ENCODE measurements at places on chromosomes 16 and 17.

DNA sequence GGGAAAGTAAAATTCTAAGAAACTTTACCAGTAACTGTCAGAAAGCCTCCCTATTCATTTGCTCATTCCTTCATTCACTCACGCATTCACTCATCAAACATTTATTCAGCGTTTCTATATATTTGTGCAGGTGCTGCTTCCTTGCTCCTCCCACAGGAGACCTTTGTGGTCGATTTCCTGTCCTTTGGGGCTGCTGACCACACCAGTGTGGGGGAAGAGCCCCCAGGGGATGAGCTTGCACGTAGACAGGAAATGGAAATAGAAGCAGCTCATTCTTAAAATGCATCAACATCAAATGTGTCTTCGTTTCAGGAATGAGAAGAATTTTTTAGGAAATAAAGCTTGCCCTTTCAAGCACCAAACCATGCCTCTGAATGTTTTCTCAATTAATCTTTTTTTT is 9.6 kb downstream of the PIK3R6 start:
- ATAC-seq = peak; percentile 44

- no peak for ATAC-seq
Observed at GRCh38 chr17:31598921-31599571, 207.6 kb downstream of the RAB11FIP4 start.

GRCh38 chr17:36120221-36120620 is 16.6 kb downstream of the CCL4 start:
- ATAC-seq = no peak

GRCh38 chr17:6780001-6780400 is 4.0 kb downstream of the FBXO39 start:
- ATAC-seq = no peak

DNA sequence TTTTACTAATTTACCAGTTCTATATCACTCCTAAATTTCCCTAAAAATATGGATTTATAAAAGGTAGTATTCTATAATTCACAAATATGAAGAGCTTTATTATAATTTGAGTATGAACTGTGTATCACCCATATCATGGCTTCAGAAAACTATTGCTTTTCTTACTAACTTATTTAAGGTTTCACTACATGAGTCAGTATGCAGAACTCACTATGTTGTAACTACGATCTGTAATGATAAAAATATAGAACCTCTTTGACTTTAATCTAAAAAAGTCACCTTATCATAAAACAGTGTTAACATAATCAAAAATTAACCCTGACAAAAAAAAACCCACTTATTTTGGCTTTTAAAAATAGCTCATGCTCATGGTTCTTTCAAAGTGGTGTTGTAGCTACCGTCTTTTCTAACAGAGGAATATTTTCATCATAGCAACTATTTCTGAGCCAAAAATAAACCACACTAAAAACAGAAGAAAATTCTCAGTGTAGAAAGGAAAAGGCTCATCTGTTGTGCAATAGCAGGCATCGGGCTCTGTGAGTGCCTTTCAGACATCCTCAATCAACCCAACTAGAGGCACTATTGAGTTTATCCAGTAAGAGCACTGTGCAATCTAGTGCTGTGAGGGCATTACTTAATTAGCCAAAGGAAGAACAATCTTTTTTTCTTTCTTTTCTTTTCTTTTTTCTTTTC is 42.1 kb downstream of the ITGAM start:
- peak; percentile 48 for ATAC-seq

DNA sequence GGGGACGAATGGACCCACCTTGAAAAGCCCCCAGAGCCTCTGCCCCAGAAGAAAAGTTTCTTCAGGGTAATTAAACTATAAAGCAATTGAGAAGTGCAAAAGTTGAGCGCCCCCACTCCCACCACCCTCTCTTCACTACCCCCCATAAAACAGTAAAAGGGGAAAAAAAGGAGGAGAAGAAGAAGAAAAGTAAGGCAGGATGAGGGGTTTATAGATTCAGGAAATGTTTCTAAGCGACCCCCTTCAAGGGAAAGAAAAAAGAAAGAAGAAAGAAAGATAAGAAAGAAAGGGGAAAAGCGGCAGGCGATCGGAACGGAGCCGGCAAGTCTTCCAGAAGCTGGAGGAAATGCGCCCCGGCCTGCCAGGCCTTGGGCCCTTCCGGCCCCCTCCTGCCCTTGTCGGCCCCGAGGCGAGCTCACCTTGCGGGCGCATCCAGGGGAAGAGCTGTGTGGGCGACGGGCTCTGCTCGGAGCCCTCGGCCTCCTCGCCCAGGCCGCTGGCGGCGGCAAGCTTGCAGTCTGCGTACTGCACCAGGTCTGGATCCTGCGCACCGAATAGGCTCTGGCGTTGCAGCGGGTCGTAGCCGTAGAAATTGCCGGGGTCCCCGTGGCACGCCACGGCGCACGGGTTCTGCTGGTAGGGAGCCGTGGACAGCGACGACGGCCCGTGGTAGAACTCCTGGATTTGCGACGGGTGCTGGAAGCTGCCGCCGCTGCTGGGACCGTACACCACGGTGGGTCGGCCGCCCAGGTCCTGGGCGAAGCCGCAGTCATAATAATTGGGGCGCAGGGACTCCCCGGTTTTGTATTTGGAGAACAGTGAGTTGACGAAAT is 1.0 kb downstream of the HOXB8 start:
- no peak for ATAC-seq

GRCh38 chr17:44071198-44071520 is 624 bp downstream of the G6PC3 start:
- peak; percentile 61 for ATAC-seq

DNA sequence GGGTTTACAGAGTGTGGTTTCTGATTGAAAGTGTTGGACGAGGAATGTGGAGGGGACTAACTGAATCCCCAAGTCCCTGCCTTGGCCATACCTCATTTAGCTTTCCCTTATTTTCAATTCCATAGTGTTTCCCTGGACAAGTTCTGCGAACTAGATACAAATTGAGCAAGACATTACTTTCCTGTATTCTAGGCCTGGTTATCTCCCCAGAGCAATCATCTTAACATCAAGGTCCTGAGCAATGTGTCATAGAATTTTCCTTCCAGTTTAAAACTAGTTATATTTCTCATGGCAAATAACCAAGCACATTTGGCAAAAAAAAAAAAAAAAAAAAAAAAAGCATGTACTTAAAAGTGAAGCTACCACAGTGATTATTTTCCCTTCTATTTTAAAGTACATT is 330.1 kb downstream of the CDH11 start:
- no peak for ATAC-seq

DNA sequence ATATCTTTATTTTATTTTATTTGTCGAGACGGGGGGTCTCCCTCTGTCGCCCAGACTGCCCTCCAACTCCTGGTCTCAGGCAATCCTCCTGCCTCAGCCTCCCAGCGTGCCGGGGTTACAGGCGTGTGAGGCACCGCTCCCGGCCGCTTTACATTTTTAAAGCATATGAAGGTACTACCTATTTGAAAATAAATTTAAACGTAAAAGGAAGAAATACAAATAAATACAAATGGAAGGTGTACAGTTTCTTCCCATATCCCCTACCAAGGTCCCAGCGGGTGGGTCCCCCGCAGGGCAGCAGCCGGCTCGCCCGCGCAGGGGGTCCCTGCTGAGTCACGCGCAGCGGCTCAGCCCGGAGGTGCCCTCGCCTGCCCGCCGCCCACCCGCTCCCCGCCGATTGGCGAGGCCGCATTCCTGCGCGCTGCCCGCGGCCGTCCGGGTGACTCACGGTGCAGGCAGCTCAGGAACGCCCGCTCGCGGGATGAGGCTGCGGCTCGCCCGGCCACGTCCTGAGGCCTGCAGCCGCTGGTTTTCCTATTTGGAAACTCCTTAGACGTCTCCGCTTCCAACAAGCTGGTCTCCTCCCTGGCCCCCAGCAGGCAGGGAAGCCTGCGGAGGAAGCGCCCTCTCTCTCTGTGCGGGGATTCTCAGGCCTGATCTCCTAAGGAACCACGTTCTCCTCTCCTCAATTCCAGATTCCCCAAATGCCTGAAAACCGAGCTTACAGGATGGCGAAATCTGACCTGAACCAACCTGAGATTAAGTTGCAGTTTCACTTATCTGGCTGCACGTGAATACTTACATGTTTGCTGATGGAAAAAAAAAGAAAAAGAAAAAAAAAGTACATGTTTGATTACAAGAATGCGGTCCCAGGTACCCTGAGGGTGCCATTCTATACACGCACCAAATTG is 54.8 kb upstream of the MAP3K14 start:
- ATAC-seq = peak; percentile 35

DNA sequence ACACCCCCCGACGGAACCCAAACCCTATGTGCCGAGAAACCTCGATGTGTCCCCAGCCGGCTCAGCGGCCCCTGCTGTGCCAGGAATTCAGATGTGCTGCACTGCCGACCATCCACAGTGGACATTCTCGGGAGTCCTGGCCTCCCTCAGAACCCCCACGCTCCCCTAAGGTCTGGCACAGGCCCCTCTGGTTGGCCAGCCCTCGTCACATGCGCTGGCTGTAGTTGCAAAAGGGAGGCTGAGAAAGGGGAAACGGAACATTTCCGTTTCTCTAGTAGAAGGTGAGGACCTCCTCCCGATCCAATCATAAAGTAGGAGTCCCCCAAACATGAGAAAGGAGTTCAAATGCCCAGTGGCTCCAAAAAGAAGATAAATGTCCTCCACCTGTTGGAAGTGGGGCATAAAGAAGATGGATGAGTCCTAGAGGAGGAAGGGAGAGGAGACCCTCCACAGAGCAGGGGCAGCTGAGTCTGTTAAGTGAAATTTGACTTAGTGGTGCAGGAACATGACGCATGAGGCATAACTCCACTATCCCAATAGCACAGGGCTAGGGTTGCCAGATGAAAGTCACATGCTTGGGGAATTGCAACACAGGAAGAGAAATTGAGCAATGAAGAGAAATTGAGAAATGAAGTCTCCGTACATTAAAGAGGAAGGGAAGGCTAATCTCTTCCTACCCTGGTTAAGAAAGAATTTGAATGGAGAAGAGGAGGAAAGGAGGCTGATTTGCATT is 49.3 kb upstream of the WSB1 start:
- no peak for ATAC-seq

GRCh38 chr16:15757630-15758251 is 99.1 kb downstream of the MYH11 start:
- ATAC-seq = no peak

GRCh38 chr17:57523926-57524632 is 221.0 kb downstream of the CCDC182 start:
- ATAC-seq = no peak

DNA sequence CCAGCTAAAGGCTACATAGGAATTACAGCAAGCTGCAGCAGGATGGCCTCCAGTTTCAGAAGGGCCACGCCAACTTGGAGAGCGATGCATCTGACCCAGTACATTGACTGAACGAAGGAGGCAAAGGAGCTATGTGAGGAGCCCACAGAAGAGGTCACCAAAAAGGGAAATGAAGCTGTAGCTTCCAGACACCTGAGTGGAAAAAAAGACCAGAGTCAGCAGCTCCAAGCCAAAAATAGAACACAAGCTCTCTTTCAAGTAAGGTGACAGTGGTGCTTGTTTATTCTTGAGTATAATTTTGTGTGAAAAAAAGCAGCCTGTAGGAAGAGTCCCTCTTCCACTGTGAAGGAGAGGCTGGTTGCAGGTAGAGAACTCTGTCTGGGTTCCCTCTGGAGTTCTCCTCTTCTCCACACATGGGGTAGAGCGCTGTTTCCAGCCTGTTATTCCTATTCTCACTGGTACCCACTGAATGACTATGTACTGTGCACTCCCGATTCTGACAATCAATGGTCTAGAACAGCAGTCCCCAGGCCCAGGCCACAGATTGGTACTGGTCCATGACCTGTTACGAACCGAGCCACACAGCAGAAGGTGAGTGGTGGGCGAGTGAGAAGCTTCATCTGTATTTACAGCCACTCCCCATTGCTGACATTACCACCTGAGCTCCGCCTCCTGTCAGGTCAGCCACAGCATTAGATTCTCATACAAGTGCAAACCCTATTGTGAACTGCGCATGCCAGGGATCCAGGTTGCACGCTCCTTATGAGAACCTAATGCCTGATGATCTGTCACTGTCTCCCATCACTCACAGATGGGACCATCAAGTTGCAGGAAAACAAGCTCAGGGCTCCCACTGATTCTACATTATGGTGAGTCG is 15.1 kb downstream of the CCL4 start:
- no peak for ATAC-seq

GRCh38 chr16:82432261-82432660 is 194.5 kb upstream of the CDH13 start:
- no peak for ATAC-seq

GRCh38 chr16:9578459-9578858 is 487.0 kb downstream of the HAPSTR1 start:
- ATAC-seq = no peak

GRCh38 chr16:22262460-22262859 is 34.7 kb upstream of the POLR3E start:
- ATAC-seq = peak; percentile 93

- ATAC-seq = no peak
Observed at GRCh38 chr17:76142039-76142584, 1.1 kb upstream of the FOXJ1 start.

- no peak for ATAC-seq
Observed at GRCh38 chr16:30892670-30893416, 1.0 kb downstream of the BCL7C start.

GRCh38 chr17:65314212-65314611 is 177.0 kb downstream of the RGS9 start:
- ATAC-seq = no peak

DNA sequence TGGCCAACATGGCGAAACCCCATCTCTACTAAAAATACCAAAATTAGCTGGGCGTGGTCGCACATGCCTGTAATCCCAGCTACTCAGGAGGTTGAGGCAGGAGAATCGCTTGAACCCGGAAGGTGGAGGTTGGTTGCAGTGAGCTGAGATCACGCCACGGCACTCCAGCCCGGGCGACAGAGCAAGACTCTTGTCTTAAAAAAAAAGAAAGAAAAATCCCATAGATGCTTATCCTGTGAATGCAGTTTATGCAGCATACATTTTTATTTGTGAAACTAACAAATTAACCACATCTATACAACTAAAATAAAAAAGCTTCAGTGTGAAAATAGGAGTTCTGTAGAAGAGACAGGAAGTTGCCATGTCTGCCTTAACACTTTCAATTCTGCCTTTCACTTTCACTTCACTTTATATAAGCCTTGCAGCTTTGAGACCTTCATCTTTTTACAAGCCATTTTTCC is 7.1 kb downstream of the IGSF6 start:
- ATAC-seq = peak; percentile 50

GRCh38 chr16:70432723-70433457 is 6.0 kb downstream of the ST3GAL2 start:
- no peak for ATAC-seq

GRCh38 chr16:7919782-7920181 is 587.1 kb downstream of the RBFOX1 start:
- no peak for ATAC-seq

- peak; percentile 95 for ATAC-seq
Observed at GRCh38 chr17:65656390-65657250, 95.2 kb upstream of the AXIN2 start.

DNA sequence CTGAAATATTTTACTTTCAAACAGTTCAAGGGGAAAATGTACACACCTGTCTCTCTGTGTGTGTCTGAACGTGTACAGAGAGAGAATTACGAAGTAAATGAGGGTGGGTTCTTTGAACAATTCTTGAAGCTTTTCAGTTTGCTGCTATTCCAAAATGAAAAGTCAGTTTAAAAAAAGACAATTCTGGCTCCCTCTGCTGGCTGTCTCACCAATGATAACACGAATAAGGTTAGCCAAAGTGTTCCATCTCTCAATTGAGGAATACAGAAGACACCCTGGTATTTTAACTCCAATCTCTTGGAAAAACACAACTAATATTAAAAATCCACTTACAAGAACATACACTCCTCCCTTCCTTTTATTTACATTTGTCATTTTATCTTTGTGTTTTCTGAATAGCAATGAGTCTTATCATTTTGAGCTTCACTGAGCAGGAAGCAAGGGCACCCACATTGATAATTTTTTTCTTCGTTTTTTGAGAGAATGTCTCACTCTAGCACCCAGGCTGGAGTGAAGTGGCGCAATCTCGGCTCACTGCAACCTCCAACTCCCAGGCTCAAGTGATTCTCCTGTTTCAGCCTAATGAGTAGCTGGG is 20.5 kb downstream of the EFTUD2 start:
- no peak for ATAC-seq

All from activated CD4-positive, CD25-positive, alpha-beta regulatory T cell treated with anti-CD3 and anti-CD28 coated beads, Interleukin-2, amount 50 U/mL, for 24 hours (primary cell).